ENCODE measurements at places on chromosomes 6 and 20.

- DNase-seq = no peak
Observed at GRCh38 chr6:44778513-44778912, 391.0 kb downstream of the CDC5L start.

DNA sequence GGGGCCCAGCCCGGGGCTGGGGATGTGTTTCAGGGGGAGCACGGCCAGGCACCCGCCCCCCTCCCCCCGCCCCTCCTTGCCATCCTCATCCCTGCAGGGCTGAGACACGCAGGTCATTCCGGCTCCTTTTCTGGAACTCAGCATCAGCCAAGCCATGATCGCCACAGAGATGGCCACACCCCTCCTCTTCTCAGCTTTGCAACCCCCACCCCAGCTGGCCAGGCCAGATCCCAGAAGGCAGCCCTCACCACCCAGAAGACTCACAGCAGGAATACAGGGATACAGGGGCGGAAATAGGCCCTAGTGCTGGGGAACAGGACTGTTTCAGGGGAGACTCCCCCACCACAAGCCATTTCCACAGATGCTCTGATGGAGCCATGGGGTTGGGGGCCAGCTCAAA, 33.5 kb downstream of the YTHDF1 start:
- DNase-seq = no peak

DNA sequence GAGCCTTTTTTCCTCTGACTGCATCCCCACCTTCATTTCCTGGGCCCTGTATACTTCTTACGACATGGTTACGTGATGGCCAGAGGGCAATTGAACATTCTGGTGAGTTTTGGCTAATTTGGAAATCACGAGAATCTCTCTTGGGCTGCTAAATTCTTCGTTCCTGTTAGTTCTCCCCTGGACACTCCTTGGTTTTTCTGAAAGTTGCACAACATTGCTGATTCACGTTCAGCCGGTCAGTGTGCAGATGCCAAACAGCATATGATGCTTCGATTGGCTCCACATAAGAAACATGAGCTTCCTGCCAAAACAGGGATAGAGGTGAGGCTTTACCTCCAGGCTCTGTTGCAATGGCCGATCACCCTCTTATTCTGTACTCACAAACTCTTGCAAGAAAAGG, 119.4 kb upstream of the LY86 start:
- no peak for DNase-seq

DNA sequence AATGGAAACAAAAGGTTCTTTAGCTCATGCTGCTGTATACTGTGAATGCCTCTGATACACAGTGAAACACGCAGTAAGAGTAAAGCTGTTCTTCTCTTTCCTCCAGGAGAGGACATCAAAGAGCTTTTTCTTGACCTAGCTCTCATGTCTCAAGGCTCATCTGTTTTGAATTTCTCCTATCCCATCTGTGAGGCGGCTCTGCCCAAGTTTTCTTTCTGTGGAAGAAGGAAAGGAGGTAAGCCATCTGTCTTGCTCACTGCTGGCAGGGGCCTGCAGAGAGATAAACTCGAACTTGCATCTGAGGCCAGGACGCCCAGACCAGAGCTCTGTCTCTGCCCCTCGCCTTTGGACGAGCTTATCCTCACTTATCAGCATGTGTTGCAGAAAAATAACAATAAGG, 37.7 kb downstream of the LY86 start:
- no peak for DNase-seq

- DNase-seq = no peak
Observed at GRCh38 chr6:154138793-154139192, 99.8 kb downstream of the OPRM1 start.

- DNase-seq = no peak
Observed at GRCh38 chr6:331622-332521, 39.6 kb downstream of the DUSP22 start.

DNA sequence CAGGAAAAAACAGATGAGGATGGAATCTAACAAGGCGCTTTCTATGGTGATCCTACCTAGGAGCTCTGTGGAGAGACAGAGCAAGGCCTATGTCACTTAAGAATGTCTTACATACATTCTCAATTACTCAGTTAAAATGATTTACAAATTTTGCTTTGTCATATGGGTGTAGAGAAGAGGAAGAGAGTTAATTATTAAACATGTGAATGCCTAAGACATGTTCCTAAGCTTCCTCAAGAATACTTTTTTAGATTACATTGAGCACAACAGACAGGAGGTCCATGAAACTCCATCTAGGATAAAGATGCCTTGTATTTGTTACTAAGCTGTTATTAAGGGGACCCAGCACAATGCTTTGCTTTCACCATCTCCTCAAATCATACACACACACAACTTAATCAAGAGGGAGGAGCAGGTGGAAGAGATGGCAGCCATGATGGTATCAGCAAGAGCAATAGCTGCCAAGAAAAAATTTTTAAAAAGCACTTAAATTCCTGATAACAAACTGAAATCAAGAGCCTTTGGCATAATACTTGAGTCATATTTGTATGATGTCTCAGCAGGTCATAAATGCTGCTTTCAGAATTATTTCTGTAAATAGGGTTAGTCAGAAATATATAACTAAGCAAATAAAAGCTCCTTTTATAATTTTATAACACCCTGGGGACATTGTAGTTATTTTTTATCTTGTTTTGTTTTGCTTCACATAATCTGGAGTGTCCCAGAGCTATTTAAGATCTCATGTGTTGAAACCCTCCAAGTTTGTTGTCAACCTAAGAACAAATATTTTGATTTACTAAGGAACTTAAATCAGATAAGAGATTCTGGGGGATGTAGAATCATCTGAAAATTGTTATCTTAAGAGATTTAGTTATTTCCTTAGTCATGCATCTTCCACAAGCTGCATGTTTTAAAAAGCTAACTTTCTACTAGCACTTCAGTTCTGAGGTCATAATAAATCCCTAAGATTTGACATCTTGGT, 70.0 kb upstream of the CD2AP start:
- DNase-seq = no peak

DNA sequence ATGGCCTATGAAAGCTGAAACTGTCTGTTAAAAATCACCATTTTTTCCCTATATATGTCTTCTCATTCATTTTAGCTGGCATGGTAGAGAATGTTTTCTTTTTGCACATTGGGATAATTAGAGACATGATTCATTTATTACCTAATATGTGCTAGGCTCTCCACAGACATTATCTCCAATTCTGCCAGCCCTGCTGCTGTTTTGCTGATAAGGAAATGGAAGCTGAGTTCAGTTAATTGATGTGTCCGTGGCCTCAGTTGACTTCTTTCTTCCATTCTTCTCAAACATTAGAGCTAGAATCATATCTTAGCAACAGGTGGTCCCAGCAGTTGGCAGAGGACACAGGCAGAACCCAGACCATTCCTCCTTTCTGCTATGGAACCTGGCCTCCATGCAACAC, 644.1 kb upstream of the CITED2 start:
- no peak for DNase-seq

- no peak for DNase-seq
Observed at GRCh38 chr6:130307752-130308361, 58.0 kb upstream of the TMEM200A start.

DNA sequence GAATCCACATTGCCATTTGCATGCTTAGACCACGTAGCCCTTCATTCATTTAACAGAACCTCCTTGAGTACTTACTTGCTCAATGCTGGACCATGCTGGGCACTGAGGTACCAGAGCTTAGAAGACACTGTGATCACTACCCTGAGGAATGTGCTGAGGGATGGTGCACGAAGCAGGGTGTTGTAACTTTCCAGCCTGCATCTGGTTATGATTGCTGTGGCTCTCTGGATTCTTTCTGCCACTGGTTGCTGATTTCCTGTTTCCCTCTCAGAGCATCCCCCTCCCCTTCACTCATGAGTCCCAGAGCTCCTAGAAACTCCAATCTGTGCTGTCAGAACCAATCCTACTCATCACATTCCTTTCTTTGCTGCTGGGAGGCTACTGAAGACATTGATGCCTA, 537.4 kb downstream of the PTPRT start:
- no peak for DNase-seq

DNA sequence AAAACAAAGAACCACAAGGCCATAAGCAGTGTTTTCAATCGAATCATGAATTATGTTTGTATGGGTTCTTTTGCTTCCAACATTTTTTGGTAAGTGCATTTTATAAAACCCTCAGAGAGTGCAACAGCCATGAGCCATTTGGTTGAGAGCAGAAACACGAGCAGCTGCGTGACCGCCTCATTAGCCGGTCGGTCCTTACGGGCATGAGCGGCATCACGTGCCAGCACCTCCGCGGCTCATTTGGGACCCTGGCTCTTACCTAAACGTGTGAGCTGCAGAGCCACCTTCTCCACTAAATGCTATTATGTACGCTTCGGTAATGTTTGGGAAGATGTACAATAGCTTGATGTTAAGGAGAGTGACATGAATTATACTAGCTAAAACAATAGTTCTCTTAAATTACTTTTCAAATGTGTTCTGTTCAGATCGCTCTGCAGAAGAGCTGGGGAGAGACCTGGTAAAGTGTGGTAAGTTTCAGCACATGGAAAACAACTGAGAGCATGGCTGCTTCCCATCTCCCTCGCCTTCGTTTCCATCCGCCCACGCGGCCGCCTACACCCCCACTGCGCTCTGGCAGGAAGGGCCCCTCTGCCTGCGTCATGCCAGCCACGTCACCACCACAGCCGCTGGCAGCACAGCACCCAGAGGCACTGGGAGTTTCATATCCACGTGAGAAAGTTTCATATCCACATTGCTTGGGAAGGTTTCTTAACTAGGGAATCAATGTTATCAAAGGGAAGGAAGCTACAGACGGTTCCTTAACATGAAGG, 23.7 kb upstream of the PDE10A start:
- DNase-seq = no peak

GRCh38 chr20:44908987-44909871, 631 bp upstream of the PABPC1L start:
- no peak for DNase-seq

GRCh38 chr20:32678948-32679347, 5.2 kb upstream of the C20orf203 start:
- DNase-seq = no peak

DNA sequence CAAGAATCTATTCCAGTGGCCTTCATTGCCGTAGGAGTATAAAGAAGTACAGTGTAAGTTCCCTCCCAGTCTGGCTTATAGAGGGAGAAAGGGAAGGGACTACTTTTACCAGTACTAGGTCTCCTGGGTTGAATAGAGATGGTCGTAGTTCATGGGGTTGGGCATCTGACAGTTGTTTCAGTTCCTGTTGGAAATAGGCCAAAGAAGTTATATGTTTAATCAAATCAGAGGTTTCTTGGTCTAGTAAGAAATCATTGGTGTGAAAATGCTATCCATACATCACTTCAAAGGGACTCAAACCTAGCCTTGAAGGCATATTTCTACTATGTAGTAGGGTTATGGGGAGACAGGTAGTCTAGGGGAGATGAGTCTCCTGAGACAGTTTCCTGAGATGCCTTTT, 45.6 kb upstream of the MAN1A1 start:
- DNase-seq = no peak

GRCh38 chr6:109660526-109661320, 30.3 kb downstream of the AK9 start:
- DNase-seq = no peak

- no peak for DNase-seq
Observed at GRCh38 chr6:16743664-16744210, 17.5 kb downstream of the ATXN1 start.

- DNase-seq = no peak
Observed at GRCh38 chr6:74551896-74552295, 654.0 kb downstream of the COL12A1 start.

DNA sequence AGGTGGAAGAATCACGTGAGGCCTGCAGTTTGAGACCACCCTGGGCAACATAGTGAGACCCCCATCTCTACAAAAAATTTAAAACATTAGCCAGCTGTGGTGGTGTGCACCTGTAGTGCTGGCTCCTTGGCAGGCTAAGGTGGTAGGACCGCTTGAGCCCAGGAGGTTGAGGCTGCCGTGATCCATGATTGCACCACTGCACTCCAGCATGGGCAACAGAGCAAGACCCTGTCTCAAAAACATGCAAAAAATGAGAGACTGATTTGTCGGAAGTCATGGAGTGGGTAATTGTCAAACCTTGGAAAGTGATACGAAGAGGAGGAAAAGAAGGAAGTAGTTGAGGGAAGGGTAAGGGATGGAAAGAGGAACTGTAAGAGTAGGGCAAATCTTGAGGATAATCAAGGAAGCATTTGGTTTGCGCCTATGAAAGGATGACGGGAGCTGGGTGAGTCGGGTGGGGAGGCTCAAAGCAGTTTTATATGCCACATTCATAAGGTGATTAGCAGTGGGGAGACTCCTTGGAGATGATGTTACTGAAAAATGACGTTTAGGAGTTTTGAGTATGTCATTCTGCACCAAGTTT, 14.5 kb downstream of the L3MBTL3 start:
- no peak for DNase-seq

GRCh38 chr6:143195349-143195845, 134.7 kb downstream of the AIG1 start:
- DNase-seq = no peak

GRCh38 chr6:35168461-35168861, 27.3 kb upstream of the TCP11 start:
- no peak for DNase-seq

- DNase-seq = no peak
Observed at GRCh38 chr6:36355819-36356218, 19.1 kb upstream of the BNIP5 start.

GRCh38 chr6:75381877-75382633, 97.5 kb upstream of the TMEM30A start:
- DNase-seq = no peak

DNA sequence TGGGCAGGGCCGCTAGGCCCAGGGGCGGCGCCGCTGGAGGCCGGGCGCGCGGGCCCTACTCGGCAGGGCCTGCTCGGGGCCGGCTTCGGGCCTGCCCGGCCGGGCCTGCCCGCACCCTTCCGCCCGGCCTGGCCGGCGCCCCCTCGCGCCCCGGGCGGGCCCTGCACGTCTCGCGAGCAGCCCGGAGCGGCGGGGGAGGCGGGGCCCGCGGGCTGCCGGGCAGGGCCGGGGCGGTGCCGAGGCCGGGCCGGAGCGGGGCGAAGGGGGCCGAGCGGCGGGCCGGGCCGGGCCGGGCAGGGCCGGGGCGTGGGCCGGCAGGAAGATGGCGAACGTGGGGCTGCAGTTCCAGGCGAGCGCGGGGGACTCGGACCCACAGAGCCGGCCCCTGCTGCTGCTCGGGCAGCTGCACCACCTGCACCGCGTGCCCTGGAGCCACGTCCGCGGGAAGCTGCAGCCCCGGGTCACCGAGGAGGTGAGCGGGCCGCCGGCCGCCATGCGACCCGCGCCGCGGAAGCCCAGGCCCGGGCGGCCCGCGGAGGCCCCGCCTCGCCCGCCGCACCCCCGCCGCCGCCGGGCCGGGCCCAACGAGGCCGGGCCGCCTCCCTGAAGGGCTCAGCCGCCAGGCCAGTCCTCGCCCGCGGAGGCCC, at the start of gene NPEPL1:
NPEPL1 (plus strand) TSS at position 222 of the 647 bp plus-strand sequence; CDS start at position 323, 101 bp downstream.
- DNase-seq = peak; percentile 14

Data from stimulated activated CD4-positive, alpha-beta T cell treated with anti-CD3 and anti-CD28 coated beads, TNF-alpha, amount 100 ng/mL, for 48 hours (primary cell).